ENCODE measurements at places on chromosomes 11 and 22.

GRCh38 chr11:3160252-3161031, 4.7 kb downstream of the OSBPL5 start:
- DNase-seq: no peak

- no peak for DNase-seq
Observed at GRCh38 chr22:38953577-38954413, 3.6 kb upstream of the APOBEC3A start.

- DNase-seq: no peak
Observed at GRCh38 chr22:33874206-33874605, 46.1 kb downstream of the LARGE1 start.

GRCh38 chr11:37422511-37422910, 824.5 kb upstream of the RAG2 start:
- no peak for DNase-seq

DNA sequence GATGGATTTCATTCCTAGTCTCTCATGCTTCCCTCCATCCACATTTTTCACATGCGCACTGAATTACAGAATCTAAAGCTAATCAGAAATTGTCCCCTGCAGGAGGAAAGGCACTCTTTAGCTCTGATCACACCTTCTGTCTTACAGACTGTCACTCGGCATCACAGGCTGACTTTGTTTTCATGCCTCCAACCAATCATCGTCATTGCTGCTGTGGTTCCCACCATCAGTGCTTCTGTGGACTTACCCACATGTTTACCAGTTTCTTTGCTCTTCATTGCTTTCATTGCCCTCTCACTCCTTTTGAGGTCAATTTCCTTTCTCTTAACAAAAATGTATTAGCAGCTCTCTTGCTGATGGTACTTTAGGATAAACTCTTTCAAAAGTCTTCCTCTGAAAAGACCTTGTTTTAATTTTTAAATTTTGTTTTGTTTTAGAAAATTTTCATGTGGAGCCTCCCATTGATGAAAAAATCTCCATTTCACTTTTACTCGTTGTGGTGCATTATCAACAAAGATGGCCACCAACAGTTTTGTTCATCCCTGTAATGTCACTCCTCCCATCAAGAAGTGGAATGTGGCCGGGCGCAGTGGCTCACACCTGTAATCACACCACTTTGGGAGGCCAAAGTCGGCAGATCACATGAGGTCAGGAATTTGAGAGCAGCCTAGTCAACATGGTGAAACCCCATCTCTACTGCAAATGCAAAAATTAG, 20.2 kb upstream of the TREH start:
- peak; percentile 37 for DNase-seq

DNA sequence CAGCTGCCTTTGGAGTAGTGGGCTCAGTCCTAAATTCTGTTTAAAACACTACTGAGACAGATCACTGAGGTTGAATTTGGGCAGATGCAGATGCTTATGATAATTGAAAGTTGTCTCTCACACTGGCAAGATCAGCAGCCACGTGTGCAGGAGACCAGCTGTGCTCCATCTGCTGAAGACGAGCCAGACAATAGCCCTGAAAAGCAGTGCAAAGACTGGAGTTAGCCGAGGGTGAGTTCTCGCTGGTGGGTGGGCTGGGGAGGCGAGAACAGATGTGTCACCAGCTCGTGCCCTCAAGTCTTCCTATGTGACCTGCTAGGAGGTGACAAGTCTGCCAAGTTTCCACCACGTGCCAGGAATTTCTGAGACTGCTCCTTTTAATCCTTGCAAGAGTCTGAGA, 661.3 kb upstream of the B3GAT1 start:
- no peak for DNase-seq

- DNase-seq: no peak
Observed at GRCh38 chr11:127050186-127050585, 49.6 kb upstream of the KIRREL3 start.

DNA sequence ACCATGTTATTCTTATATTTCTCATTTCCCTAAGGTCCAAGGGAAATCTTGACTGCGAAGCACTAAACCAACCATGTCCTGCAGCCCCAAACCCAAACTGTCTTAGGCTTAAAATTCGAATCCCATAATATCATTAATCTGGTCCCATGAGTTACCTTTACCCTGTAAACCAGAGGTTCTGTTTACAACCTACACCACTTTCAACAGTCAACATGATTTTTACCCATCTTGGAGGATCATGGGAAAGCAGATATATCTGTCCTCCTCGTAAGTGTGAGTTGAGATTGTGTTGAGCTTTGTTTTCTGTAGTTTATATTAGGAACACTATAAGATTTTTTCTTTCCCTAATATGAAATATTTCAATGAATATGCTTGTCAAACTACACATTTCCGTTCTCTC, 6.4 kb downstream of the PRPF19 start:
- no peak for DNase-seq

DNA sequence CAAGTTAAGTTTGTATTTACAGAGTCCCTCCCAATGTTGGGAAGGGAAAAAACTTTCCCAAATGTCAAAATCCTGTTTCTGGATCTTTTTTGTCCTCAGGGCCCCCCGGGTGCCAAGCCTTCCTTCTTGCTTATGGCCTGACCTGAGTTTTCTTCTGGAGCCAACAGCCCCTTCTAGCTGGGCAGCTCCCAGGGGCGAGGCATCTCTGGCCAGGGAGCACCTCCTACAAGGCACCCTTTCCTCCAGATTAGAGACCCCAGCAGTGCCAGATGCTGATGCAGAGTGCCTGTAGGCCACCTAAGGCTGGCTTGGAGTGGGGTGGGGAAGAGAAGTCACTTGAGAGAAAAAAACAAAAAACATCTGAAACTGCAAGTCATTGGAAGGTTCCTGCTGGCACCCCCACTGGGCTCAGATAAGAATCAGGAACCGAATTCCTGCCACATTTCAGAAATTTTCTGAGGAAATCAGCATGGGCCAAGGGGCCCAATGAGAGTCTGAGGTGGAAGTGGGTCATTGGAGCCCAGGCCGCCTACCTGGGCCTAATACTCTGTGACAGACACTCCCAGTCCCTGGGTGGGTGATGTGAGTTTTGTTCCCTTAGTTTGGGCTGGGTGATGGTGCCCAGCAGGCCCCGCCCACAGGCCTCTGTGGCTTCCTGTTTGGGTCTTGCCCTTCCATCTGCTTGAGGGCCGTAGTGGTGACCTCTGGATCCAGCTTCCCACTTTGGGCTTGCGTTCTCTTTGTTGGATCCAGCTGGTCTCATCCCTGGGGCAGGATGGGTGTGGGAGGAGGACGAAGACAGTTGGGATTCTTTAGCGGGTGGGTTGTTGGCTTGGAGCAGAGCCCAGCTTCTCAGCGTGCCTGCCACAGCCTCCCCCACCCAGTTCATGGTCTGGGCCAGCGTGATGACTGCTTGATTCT, 40.6 kb downstream of the PARVA start:
- no peak for DNase-seq

DNA sequence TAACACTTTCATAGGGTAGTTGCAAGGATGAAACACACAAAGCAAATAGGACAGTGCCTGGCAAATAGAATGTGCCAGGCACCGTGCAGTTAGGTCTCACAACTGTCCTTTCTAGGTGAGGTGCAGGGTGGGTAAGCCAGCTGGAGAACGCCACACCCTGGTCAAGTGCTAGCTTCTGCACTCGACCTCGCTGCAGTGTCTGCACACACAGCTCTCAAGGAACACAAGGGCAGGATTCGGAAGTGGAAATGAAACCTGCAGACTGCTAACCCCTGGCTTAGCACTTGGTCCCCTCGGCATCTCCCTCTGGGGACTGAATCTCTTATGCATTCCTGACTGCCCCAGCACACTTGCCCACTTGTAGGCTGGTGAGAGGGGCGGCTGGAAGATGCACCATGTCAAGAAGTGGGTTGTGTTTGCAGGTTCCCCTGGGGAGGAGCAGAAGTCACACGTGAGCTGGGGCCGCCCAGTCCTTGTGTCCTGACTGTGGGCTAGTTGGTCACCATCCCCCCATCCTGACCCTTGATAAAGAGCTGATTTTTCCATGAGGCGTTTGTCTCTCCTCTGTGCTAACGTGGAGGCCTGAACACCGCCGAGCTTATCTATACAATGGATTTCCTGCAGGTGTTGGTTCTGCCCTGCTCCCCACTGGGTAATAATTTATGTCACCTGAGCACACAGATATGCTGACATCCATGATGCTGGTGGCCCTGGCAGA, 89.0 kb downstream of the MICAL2 start:
- no peak for DNase-seq

GRCh38 chr11:114033066-114033465, 26.4 kb upstream of the ZBTB16 start:
- no peak for DNase-seq

DNA sequence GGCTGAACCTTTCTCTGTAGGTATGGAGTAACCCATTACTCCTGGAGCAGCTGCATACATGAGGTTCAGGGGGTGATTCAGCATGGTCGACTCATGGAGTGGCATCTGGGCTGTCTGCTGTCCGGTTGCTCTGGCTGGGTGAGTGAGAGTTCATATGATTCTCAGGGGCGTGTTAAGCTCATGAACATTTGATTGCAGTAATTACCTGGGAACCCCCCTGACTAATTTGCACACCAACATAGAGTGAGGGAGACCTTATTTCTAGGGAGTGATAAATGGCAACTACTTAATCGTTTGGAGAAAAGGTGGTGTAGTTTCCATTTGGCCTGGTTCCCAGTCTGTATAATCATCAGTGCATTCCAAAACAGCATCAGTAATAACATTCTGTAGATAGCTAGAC, 661.9 kb downstream of the ETS1 start:
- no peak for DNase-seq

DNA sequence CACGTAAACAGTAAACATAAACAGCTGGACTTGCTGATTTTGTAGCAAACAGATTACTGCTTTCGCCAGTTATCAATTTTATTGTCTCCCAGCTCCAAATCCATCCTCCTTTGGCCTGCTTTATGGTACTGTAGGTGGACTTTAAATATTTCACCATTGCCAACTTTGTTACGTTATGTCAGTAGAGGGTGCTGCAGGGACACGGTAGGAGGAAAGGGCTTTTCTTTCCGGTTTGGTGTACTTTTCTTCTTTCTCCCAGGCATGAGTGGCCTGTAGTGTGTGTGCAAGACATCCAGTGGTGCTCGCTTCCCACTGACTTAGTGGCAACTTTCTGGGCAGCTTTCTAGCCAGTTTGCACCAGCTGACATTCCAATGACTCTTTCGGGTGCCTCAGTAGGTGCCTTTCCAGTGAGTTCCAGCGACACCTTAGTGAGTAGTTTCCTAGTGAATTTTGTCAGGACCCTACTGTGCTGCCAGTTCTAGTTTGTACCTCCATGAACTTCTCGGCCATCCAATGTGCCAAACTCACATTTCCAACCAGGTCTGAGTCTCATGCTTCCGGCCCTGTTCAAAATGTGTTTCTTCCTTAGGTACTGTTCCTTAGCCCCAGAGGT, 267.6 kb upstream of the TENM4 start:
- no peak for DNase-seq
